Keratinocyte (primary cell): ENCODE measurements at places on chromosomes 3 and 15. TPM values are rescaled to one million over a fixed set of nuclear protein-coding genes. Genes with fewer than 3 reads are reported as not detected.

DNA sequence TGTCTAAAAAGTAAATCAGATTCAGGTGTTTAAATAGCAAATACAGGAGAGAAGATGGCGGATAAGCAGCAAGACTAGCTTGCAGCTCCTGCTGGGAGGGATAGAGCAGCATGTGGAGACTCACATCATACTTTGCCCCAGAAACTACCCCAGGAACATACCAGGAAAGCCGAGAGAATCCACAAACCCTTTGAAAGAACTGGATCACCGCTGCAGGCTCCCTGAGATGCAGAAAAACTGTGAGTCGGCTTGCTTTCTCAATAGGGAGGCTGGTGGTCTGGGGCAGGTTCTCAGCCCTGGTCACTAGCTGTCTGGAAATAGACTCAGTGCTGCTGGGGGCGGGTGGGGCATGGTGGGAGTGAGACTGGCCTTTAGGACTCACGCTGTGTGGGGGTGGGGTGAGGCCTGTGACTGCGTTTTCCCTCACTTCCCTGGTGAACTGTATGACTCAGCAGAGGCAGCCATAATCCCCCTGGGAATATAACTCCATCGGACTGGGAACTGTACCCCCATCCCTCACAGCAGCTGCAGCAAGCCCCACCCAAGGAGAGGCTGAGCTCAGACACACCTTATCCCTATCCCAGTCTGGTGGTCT, 142.8 kb downstream of the CNTN6 start:
- no peak for DNase-seq

The LRRC57 gene
- polyA plus RNA-seq: 11.1 to 22.1 TPM (median 12.8 TPM) in 3 replicates

DNA sequence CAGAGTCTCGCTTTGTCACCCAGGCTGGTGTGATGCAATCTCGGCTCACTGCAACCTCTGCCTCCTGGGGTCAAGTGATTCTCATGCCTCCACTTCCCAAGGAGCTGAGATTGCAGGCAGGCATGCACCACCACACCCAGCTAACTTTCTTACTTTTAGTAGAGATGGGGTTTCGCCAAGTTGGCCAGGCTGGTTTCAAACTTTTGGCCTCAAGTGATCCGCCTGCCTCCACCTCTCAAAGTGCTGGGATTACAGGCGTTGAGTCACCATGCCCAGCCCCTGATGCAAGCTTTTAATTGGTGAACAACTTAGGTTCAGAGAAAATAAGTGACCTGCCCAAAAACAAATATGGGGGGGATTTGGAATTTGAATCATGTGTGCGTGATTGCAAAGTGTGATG, 246.2 kb downstream of the LRTM1 start:
- no peak for DNase-seq

DNA sequence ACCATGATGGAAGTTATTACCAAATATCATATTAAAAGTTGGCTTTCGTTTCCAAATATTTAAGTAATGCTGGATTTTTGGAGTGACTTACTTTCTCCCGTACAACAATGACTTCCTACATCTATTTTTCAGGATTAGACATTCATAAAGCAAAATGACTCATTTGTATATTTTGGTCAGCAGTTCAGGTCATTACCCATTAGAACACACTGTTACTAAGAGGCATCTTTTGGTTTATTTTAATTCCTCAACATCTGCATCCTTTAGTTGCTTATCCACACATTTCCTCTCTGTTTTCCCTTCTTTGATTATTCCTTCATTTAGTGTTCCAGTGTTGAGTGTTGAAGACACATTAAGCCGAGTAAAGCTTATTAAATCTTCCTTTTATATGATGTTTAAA, 348.2 kb downstream of the NAALADL2 start:
- no peak for DNase-seq

GRCh38 chr15:62173215-62173614, 8.1 kb upstream of the C2CD4B start:
- DNase-seq: no peak

DNA sequence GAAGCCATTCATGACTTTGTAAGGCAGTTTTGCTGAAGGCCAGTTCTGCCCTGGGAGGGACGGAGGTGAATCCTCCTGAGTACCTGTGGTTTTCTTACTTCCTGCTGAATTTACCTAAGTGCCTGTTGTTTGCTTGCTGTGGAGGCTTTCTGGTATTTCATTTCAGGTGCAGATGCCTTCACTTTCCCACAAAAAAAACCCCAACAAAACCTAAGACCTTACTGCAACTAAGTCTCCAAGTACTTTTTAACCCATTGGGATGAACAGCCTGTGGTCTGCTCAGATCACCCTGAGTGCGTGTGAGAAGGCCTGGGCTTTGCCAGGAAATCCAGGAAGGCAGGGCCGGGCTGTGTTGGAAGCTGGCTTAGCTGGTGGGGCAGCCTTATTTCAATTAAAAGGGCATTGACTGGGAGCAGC, 65.3 kb downstream of the IGF1R start:
- no peak for DNase-seq

The ISL2 gene
- polyA plus RNA-seq: not detected in 3 replicates

The HACD2 gene
- 85.8 to 146 TPM (median 124 TPM) in 3 replicates for polyA plus RNA-seq

GRCh38 chr3:45599984-45600650, 5.6 kb downstream of the LIMD1 start:
- DNase-seq: no peak

The CCR3 gene
- polyA plus RNA-seq: 0.16 to 0.84 TPM (median 0.17 TPM) in 3 replicates

GRCh38 chr3:50255251-50255615, 13.7 kb upstream of the SEMA3B start:
- DNase-seq: no peak

DNA sequence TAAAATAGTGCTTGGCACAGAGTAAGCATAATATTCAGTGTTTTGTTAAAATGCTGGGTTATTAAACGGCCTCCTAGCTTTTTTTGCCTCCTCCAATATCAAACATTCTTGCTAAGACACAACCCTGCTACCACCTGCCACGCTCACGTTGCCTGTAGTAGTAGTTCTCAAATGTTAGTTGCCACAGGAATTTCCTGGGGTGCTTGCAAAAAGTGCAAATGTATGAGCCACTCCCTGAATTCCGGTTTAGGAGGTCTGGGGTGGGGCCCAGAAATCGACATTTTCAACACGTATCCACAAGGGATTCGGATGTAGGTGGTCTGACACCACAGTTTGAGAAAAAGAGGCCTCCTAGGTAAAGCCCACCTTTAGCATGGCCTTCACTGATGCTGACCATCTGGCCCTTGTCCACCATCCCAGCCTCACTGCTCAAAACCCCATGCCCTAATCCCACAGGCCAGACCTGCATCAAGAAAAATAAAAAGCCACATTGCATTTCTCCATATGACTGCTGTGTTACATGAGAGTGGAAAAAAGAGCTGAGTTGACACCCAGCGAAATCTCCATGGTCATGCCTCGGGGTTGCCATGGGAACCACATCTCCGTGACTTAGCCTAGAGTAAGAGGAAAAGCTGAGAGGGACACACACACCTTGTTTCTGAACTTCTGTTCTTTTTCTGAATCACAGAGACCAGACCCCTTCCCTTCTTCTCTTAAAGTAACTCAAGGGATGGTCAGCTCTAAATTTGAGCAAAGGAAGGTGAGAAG, 116.4 kb upstream of the HES1 start:
- no peak for DNase-seq

The PIF1 gene
- polyA plus RNA-seq: 2.3 to 7.6 TPM (median 6.2 TPM) in 3 replicates

- DNase-seq: no peak
These were observed 89.8 kb upstream of the IGSF10 start for GRCh38 chr3:151550642-151551041.

The TMEM158 gene
- polyA plus RNA-seq: 2.0 to 3.4 TPM (median 2.0 TPM) in 3 replicates

DNA sequence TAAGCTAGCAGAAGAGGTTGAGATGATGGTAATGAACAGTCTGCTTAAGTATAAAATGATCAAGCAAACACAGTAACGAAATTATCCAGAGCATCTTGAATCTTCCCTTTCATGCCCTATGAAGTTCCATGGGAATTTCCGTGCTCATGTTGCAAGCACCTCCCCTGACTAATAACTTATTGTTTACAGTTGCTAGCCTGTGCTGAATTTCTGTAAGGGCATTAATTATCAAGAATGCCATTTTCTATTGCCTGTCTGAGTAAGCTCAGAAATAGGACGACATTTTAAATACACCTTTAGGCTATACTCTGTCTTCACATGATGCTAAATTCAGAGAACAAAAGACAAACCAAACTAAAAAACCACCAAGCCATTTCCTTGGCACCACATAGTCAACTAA, 257.5 kb upstream of the LRTM1 start:
- DNase-seq: no peak

The KLF15 gene
- 0.03 to 0.04 TPM in 2 of 3 replicates, not detected in the other for polyA plus RNA-seq

The FAM81A gene
- polyA plus RNA-seq: 0.50 to 0.84 TPM (median 0.58 TPM) in 3 replicates

The GREM1 gene
- polyA plus RNA-seq: 0.02 to 0.04 TPM in 2 of 3 replicates, not detected in the other

The LHFPL4 gene
- 0.03 TPM in 1 of 3 replicates, not detected in the others for polyA plus RNA-seq

- DNase-seq: no peak
These were observed 91.1 kb downstream of the MSL2 start for GRCh38 chr3:136105044-136105443.

The PAQR5 gene
- polyA plus RNA-seq: 0.06 to 0.30 TPM (median 0.30 TPM) in 3 replicates

DNA sequence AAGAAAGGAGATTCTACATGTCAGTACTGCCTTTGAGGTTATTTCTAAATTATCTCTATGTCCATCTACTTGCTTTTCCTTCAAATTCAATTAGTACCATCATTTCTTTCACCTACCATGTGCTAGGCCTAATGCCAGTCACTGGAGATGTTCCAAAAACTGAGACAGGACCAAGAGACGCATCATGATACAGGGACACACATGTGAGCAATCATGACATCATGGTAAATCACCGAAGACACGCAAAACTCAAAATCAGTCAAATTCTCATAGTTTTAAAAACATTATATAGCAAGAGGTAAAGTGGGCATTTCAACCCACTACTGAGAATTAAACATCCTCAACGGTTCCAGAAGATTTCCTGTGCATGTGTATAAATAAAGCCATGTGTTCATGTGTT, 95.0 kb downstream of the CD47 start:
- DNase-seq: no peak

DNA sequence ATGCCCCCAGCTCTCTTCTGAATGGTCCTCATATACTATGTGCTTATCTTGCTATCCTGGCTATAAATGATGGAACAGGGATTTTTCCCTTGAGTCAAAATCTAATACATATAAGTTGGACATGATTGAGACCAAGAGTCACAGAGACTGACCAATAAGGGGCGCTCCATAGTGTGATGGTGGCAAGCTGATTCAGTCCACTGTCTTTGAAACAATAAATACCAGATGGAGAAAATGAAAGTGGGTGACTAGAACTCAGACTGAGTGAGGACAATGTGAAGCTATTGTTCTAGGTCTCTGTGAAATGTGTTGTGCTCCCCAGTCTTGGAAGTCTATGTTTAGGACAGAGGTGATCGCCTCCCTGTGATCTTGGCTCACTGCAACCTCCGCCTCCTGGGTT, 10.6 kb upstream of the FSTL1 start:
- DNase-seq: no peak

The STRA6 gene
- polyA plus RNA-seq: 0.09 TPM in 1 of 3 replicates, not detected in the others

DNA sequence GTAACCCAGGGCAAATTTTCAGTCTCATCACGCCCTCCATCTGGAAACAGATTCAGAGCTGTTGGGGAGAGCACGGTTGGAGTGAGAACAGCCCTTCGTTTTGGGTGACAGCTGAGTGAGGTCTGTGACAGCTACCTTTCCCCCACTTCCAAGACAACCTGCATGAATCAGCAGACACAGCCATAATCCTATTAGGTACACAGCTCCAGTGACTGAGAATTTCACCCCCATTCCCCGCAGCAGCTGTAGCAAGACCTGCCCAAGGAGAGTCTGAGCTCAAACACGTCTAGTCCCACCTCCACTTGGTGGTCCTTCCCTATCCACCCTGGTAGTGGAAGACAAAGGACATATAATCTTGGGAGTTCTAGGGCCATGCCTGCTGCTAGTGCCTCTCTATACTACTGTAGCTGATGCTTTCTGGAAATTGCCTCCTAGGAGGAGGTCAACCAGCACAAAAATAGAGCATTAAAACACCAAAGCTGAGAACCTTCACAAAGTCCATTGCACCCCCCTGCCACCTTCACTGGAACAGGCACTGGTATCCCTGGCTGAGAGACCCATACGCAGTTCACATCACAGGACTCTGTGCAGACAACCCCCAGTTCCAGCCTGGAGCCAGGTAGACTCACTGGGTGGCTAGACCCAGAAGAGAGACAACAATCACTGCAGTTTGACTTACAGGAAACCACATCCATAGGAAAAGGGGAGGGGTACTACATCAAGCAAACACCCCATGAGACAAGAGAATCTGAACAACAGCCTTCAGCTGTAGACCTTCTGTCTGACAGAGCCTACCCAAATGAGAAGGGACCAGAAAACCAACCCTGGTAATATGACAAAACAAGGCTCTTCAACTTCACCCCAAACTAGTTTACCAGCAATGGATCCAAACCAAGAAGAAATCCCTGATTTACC, 448.6 kb upstream of the CBLB start:
- DNase-seq: no peak

The CPA3 gene
- polyA plus RNA-seq: not detected in 3 replicates

DNA sequence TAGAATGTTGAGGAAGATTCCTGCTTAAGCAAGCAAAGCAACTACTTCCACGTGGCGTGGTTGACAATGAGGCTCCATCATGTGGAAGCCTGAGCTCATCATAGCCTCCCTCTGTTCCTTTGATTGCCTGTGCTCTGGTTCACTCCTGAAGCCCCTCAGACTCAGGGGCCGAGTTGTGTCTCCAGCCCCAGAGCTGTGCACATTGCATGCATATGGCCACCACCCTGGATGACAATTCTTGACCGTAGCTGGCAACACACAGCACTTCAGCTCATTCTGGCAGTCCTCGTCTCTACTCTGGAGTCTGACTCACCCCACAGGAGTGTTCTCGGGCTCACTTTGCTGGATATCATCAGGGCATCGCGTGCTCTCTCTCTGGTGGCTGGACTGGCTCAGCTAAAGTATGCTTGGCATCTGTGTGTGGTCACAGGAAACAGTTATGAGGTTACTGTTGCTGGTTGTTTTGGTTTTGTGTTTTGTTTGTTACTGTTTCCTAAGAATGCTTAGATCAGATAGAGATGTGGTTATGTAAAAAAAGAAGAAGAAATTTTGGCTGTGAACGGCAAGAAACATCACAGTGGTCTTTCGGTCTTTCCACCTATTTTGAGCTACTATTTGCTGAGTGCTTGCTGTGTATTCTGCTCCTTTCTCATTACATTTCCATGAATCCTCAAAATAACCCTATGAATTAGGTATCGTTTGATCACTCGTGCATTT, 41.6 kb upstream of the MRPS22 start:
- peak; percentile 54 for DNase-seq

DNA sequence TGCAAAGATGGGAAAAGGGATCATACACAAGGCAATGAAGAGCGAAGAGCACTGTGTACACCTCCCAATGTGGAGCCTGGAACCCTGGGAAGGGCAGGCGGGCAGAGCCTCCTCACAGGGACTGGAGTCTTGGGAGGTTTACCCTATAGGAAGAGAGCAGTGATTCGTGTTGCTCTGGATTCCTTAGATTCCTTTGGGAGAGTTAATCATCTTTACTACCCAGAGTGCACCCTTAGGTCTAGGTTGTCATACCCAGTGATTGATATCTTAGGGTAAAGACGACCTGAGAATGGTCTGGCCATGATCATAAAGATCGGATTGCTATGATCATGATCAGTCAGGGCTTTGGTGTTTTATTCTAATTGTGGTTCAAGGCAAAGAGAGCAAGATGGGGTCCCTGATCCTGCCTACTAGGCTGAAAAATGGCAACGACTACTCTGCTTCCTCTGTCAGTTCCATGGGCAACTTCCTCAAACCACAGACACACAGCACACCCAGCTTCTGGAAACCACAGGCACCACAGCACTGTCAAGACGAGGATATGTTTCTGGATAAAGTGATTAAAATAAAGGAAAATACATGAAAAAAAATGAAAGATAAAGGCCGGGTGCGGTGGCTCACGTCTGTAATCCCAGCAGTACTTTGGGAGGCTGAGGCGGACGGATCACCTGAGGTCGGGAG, 20.4 kb upstream of the MAP6D1 start:
- DNase-seq: no peak

GRCh38 chr3:73432023-73432705, 192.6 kb downstream of the PDZRN3 start:
- DNase-seq: no peak

GRCh38 chr3:194782698-194783404, 97.2 kb downstream of the FAM43A start:
- no peak for DNase-seq

The GPR160 gene
- polyA plus RNA-seq: 0.12 to 0.29 TPM (median 0.22 TPM) in 3 replicates
